ENCODE measurements at places on chromosomes 6 and 20.

- no peak for DNase-seq
Observed at GRCh38 chr6:104896914-104897313, 37.2 kb upstream of the HACE1 start.

- no peak for DNase-seq
Observed at GRCh38 chr20:13025181-13025580, 16.4 kb downstream of the SPTLC3 start.

- DNase-seq, result no peak
Observed at GRCh38 chr6:80356000-80356399, 249.5 kb downstream of the BCKDHB start.

DNA sequence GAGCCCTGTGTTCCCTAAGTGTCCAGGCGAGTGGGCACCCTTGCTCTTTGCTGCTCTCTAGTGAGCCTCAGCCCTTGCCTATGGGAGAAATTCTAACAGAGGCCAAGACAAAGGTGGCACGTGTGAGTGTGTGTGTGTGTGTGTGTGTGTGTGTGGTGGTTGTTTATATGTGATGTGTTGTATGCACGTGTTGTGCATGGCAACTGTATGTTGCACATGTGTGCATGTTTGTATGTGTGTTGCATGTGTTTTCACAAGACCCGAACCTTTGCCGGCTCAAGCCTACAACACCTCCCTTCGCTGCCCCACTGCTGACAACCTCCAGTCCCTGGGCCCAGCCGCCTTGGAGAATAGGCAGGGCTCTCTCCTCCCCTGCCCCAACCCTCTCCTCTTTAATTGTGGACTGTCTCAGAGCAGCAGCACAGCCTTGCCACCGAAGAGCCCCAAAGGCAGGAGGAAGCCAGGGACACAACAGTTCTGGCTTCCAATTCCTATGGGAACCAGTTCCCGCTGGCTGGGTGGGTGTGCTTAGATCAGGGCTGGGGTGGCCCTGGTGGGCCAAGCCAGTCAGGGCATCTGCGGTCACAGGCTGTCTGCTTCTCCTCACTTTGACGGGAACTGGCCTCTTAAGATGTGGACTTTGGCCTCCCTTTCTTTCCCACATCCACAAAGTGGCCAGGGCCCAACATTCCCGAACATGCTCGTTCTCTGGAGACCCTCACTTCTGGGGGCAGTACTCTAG, 2.7 kb downstream of the KCNK16 start:
- no peak for DNase-seq

DNA sequence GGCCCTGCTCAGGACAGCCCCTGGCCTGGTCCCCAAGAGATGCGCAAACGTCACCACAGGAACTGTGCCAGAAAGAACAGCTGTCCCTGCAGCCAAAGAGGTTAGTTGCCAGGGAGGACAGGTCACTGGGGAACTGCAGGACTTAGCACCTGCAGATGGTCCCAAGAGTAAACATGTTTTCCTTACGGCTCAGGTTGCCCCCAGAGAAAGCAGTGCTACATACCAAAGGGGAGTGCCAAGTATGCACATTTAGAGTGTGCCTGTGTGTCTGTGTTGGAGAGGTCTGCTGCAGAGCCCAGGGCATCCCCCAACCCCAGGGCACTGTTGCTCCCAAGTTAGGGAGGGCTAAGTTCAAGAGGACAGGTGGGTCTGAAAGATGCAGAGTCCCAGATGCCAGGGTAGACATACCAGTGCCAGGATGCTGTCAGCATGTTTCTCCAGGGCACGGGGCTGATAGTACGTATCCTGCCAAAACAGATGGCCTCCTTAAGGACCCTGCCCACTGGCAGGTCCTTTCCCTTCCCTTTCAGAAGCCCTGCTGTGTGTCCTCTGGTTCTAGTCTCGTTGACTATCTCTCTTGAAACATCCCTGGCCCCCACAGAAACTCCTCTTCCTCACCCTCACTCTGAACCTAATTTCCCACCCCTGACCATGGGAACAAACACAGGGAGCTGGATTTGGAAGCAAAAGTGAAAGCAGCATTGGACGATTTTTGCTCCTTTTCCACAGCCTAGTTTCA, 1.3 kb downstream of the ABHD16A start:
- no peak for DNase-seq

DNA sequence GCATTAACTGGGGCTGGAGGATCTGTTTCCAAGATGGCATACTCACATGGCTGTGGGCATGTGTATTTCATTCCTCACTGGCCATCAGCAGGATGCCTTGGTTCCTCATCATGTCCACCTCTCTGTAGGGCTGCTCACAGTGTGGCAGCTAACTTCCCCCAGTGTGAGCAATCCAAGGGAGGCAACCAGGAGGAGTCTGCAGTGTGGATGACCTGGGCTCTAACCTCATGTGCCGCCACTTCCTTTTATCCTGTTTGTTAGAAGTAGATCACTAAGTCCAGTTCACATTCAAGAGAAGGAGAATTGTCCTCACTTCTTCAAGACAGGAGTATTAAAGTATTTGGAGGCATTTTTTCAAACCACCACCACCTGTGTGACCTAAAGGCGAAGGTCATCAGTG, 54.4 kb downstream of the MTHFD1L start:
- no peak for DNase-seq

DNA sequence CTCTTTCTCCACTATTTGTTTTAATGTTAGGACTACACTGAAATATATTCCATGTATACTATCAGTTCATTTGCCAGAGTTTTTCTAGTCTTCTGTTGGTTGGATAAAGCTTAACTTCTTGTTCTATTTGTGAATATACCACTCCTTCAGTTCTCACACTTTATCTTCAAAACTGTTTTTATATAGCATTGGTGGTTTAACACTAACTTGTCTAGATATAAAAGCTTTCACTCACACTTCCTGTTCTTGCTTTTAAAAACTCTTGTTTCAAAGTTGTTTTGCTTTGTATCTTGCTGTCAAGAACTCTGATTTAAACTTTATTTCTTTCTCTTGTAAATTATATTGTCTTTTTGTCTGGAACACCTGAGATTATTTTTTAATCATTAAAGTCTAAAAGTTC, 226.8 kb upstream of the TENT5A start:
- DNase-seq, result no peak

- DNase-seq, result no peak
Observed at GRCh38 chr6:137311940-137312339, 92.8 kb upstream of the IFNGR1 start.

DNA sequence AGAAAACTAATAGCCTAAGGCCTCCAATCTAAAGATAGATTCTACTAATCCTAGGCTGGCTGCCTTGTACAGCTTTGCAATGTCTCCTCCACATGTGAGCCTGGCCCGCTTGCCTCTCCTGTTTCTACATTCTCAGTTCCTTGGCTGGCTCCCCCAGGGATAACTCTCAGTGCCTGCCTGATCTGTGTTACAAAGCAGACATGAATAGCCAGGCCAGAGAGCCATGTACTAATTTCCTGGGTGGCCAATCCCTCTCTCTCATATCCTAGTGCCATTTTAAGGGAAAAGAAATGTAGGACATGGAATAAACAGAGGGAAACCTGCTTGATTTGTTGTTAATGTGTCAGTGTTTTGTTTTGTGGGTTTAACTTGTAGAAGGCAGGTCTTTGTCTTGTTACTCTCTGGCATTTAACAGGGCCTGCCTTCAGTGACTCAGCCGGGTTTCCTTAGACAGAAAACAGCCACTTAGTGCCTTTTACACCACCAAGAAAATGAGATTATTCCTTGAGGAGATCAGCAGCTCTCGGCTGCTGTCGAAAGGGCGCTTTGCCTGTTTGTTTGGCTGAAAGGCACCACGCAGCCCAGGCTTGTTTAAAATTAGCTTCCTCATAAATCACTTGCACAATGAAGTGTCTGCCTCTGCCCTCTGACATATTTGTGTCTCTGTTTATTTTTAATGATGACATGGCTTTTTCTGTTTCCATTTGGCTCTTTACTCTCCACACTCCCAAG, 702.7 kb downstream of the MAFB start:
- DNase-seq, result no peak

DNA sequence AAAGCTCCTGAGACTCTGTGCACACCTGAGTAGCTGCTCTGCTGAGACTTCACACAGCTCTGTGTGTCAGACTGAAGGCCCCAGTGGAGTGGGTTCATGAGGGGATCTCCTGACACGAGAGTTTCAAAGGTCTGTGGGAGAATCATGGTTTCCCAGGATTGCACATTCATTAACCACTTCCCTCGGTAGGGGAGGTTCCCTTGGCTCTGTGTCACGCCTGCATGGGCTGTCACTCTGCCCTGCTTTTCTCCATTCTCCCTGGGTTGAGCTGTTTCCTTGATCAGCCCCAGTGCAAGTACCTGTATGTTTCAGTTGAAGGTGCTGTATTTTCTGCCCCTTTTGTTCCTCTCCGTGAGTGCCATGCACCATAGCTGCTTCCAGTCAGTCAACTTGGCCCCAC, 236.9 kb downstream of the EPM2A start:
- DNase-seq, result no peak

- no peak for DNase-seq
Observed at GRCh38 chr6:127328043-127328609, 15.3 kb downstream of the ECHDC1 start.

DNA sequence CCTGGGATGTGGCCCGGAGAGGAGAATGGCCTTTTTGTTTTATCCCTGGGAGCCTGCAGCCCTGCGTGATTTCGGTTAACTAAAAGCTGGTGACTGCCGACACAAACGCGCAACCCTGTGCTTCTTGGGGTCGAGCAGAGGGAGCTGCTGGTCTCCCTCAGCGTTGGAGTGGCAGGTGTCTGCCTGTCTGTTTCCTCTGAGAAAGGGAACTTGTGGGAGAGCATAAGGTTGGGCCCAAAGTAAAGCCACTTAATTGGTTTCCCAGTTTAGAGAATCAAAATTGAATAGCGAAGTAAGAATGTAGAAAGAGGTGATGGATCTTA, 500 bp downstream of the LTV1 start:
- DNase-seq, result no peak
